ENCODE measurements at places on chromosomes 12 and 14. TPM values are rescaled to one million over a fixed set of nuclear protein-coding genes. Genes with fewer than 3 reads are reported as not detected.

The ACOT4 gene
- 0.52 TPM for total RNA-seq

The SMAGP gene
- 2.1 TPM for total RNA-seq

The POTEG gene
- total RNA-seq: not detected

The FAM90A1 gene
- total RNA-seq: 0.52 TPM

The SLC17A8 gene
- total RNA-seq: under 0.01 TPM

The CNTN1 gene
- total RNA-seq: 27.1 TPM

The CYP46A1 gene
- 2.1 TPM for total RNA-seq

The PPM1H gene
- 4.2 TPM for total RNA-seq

The ARMH4 gene
- 6.8 TPM for total RNA-seq

The CCDC38 gene
- not detected for total RNA-seq

The FGF23 gene
- total RNA-seq: under 0.01 TPM

The SMIM41 gene
- total RNA-seq: not detected

The PIANP gene
- under 0.01 TPM for total RNA-seq

The PLA2G1B gene
- not detected for total RNA-seq
